ENCODE measurements at places on chromosomes 12 and 14.

DNA sequence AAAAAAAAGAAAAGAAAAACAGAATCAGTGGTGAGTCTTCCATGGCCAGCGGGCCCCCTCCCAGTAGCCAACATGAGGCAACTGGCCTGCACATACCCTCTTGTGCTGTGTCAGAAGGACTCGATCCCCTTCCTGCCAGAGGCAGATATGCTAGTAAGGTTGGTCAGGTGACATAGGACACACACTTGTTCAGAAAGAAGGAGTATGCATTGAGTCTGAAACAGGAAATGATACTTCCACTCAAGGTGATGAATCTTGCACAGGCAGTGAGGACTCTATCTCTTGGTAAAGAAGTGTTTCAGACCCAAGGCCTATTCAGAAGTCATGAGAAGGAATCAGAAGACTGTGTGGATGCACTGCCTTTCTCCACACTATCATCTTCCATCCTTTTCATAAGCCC lies 269.7 kb upstream of the FAR2 start:
- no peak for DNase-seq

DNA sequence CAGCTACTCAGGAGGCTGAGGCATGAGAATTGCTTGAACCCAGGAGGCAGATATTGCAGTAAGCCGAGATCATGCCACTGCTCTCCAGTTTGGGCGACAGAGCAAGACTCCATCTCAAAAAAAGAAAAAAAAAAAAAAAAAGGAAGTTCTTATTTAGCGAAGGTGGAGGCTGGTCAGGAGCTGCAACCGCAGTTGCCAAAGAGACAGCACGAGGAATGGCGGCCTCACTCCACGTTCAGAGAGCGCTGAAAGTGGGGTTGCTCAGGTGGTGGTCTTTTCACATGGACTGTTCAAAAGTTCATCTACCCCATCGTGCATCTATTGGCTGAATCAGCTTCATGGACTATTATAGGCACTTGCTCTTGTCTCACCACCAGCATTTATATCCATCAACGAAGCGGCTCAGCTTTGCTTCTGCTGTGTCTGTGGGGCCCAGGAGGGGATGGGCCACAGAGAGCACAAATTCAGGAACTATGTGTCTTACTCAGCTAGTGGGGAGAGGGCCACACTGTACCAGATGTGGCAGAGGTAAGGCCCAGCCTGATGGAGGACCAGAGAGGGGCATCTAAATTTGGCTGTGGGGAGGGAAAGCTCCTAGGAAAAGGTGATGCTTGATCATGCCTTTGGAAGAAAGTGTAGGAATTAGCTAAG lies 27.3 kb downstream of the SLC25A47 start:
- no peak for DNase-seq

DNA sequence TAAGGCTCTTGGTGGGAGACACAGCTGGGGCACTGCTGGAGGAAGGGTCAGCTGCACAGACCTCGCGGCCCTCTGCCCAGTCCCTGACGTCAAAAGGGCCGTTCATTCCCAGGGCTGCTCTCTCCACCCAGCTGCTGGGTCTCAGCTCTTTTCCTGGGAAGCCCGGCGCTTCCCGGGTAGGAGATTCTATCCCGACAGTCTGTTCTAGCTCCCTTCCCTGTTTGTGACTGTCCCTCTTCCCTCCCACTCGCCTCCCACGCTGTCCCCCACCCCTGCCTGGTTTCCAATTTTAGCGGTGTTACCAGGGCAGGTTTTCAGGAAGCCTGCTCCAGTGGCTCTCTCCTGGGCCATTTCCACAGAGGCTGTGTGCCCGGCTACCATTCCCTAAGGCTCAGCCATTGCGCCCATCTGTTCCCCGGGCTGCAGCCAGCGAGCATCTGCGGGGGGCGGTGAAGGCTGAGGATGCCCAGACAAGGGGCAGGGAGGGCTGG lies 186.6 kb downstream of the CACNA1C start:
- DNase-seq: no peak

- DNase-seq: peak; percentile 92
Observed at GRCh38 chr12:4997939-4998338, 45.7 kb upstream of the KCNA5 start.

DNA sequence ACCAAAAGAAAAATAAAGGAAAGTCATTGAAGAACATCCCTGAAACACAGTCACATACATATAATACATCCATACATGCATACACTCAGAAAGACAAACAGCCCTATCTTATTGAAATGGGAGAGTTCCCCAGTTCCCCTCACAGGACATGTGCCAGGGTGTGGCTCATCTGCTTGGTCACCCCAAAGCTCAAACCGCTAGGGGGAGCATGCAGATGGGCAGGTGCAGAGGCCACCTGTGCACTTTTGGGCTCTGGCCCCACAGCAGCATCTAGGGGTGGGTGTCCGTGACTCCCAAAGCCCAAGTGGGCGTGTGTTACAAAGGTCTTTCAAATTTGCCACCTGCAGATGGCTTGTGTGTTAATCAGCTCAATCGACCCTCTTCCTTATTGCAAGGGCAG lies 75.2 kb downstream of the CMAS start:
- no peak for DNase-seq

DNA sequence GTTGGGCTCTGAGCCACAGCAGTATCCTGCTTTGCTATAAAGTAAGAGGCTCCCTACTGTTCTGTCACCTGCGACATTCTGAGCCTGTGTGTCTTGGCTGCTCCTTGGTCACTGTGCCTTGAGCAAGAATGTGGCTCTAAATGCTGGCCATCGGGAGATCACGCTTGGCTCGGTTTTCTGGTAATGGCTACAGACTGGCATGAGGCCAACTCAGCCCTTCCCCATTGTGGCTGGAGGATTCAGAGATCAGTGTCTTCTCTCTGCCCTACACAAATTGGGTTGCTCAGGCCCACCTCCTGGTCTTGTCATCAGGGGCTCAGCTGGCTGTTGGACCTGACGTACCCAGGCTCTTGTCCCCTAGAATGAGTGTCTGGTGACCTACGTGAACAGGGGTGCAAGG lies 94.5 kb downstream of the PLXNC1 start:
- DNase-seq: no peak

GRCh38 chr12:99450036-99450630 lies 197.4 kb upstream of the GARIN6 start:
- DNase-seq: no peak

- DNase-seq: no peak
Observed at GRCh38 chr12:109512608-109513007, 35.2 kb downstream of the UBE3B start.

DNA sequence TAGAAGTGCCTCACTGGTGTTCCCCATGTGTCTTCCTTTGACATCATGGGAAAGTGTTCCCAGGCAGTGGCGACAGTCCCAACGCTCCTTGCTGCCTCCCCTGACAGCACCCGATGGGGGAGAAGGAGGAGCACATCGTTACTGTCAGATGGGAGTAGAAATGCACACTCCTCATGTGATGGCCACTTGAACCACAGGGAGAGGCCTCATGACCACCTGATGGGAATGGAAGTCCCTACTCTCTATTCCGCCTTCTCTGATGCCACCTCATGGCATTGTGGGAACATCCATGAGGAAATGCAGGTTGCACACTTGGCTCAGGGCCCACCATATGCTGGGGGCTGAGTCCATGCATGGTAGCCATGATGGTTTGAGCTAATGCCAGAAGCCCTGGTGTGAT lies 14.3 kb upstream of the CORO1C start:
- no peak for DNase-seq

- no peak for DNase-seq
Observed at GRCh38 chr14:78631551-78631950, 461.4 kb downstream of the NRXN3 start.

DNA sequence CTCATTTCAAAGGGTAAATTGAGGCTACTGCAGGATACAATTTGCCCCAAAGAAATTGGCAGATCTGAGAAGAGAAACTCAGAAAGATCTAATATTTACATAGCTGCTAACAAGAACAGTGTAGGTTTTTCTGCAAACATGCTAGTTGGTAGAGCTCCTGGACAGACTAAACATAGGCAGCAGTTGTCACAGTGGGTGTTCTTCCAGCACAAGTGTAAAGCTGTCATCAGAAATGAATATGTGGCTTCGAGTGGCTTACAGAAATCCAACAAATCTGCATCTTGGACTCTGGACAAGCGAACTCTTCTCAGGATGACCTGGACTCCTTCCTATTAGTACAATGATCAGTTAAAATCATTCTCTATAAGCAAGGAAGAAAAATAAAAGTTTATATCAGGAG lies 5.9 kb downstream of the CBX5 start:
- no peak for DNase-seq

- no peak for DNase-seq
Observed at GRCh38 chr14:45526715-45527549, 273.9 kb upstream of the MIS18BP1 start.

DNA sequence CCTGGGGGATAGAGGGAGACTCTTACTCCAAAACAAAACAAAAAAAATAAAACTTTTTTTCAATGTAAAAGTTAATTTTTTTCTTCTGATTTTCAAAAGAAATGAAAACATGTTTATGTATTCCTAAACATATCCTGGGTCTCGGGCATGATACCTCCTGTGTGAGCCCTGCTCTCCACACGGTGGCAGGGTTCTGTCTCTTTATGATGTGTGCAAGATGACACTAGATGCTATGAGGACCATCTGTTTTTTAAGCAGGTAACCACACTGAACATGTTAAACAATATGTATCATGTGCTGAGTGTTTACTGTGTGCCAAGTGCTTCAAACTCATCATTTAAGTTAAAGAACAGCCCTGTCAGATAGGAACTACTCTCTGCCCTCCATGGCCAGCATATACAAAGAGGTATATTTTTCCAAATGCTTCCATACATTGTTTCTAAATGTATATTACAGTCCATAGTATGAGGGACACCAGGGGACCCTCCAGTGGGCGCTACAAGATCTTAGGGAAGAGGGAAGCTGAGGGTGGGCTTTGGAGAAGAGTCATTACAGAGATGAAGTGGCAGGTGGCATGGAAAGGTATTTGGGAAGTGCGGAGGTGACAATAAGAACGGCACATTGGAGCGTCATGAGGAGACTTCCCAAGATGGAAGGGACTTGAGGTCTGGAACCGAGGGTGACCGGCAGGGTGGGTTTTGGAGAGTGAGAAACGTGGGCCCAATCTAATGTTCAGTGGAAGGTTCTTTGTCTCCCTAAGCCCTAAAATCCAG lies 28.5 kb downstream of the FOS start:
- no peak for DNase-seq
